ENCODE measurements at places on chromosomes 4 and X.

DNA sequence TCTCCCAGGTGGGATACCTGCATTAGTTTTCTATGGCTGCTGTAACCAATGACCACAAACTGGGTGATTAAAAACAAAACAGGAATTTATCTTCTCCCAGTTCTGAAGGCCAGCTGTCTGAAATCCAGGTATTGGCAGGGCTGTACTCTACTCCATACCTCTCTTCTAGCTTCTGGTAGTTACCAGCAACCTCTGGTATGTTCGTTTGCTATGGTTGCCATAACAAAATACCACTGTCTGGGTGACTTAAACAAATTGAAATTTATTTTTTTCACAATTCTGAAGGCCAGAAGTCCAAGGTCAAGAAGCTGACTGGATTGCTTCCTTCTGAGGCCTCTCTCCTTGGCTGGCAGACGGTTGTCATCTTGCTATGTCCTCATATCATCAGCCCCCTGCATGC is 642.1 kb upstream of the TENM3 start:
- no peak for DNase-seq

- DNase-seq = no peak
Observed at GRCh38 chr4:132982151-132982550, 166.9 kb upstream of the PCDH10 start.

- no peak for DNase-seq
Observed at GRCh38 chrX:130702867-130703707, 199.9 kb downstream of the ENOX2 start.

DNA sequence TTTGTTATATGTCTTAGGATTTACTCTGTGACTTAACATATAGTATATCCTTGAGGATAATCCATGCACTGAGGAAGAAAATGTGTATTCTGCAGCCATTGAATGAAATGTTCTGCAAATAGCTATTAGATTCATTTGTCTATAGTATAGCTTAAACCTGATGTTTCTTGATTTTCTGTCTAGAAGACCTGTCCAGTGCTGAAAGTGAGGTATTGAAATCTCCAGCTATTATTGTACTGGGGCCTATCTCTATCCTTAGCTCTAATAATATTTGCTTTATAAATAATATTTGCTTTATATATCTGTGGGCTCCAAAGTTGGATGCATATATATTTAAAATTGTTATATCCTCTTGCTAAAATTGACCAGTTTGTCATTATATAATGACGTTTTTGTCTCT is 26.7 kb upstream of the MAGEC3 start:
- DNase-seq = no peak

- DNase-seq = no peak
Observed at GRCh38 chr4:70741867-70742658, 20.3 kb downstream of the RUFY3 start.

GRCh38 chr4:5956285-5957021 is 61.8 kb downstream of the C4orf50 start:
- no peak for DNase-seq

DNA sequence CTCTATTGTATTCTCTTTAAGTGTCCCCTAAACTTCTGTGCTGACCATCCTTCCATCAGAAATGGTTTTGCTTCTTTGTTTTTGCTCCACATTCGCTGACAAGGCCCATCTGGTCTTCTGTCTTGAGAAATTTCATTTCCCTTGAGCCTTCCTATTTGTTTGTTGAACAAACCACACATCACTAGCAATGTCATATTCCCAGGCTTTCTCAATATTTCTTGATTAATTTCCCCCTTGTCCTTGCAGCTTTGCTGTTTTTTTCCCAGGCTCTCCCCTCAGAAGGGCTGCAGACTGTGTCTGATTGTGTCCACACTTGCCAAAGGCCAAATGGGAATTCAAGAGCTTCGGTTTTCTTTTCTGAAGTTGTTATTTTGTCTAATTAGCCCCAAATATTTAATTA is 158.9 kb downstream of the MID1IP1 start:
- no peak for DNase-seq

GRCh38 chr4:105644257-105644656 is 64.2 kb downstream of the INTS12 start:
- DNase-seq = no peak

DNA sequence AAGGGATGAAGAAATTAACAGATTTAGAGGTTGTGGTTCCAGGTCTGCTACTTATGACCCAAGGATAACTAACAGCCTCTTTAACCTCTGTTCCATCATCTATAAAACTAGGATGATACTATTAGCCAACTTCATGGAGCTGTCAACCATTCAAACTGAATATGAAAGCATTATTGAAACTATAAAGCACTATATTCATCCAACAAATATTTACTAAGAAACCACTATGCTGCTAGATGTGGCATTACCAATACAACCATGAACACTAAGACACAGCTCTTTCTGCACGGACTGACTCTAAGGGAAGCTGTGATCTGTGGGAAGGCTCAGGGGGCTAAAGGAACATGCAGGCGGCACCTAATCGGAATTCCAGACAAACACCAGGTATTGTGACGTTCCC is 66.0 kb downstream of the APBB2 start:
- no peak for DNase-seq

DNA sequence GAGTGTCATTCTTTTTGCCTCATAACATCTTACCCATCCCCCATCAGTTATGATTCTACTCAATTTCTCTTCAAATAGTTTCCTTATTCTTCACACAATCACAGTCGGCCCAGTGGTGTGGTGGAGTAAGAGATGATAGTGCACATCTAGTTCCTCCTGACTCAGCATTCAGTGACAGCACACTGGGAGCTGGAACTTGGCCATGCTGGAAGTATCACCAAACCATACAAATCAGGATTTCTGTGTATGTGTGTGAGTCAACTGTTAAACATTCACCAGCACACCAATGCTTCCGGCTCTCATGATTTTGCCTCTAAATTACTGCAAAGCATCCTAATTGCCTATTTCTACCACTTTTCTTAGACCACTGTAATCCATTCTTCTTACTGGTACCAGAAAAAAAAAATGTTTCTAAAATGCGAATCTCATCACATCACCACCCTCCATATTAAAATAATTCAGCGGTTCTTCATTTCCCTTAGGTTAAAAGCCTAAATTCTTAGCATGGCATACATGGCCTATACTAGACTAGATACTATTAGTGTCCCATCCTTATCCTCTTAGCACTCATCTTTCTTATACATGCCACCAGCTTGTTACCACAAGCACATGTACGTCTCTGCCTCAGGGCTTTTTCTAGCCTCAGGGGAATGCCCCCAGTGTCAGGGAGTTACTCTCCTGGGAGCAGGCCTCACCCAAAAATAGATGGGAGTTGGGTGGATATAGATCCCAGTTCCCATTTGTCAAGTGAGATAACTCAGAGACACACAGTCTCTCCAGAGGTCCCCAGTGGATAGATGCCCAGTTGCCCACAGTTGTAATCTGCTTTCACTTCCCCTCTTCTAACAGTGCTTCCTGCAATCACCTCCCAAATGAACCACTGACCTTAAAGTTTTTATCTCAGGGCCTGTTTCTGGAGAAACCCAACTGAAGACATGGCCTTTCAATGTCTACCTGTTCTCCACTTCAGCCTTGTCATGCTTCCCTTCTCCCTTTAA is 49.2 kb upstream of the DDX53 start:
- DNase-seq = no peak

DNA sequence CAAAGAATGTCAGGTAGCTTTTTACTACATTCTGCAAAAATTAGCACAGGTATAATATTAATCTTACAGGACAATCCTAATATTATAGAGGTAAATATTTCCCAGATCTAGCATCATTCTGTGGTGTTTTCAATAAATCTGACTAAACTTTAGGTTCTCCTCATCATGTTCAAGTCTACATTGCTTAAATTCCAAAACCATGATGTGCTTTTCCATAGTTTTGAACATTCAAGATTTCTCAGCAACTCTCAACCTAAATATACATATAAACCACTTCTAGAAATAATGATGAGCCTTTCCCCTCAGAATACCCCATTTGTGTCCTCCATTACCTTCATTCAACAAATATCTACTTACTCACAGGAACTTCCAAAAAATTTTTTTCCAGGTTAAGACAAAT is 23.1 kb downstream of the EIF4E start:
- DNase-seq = no peak

DNA sequence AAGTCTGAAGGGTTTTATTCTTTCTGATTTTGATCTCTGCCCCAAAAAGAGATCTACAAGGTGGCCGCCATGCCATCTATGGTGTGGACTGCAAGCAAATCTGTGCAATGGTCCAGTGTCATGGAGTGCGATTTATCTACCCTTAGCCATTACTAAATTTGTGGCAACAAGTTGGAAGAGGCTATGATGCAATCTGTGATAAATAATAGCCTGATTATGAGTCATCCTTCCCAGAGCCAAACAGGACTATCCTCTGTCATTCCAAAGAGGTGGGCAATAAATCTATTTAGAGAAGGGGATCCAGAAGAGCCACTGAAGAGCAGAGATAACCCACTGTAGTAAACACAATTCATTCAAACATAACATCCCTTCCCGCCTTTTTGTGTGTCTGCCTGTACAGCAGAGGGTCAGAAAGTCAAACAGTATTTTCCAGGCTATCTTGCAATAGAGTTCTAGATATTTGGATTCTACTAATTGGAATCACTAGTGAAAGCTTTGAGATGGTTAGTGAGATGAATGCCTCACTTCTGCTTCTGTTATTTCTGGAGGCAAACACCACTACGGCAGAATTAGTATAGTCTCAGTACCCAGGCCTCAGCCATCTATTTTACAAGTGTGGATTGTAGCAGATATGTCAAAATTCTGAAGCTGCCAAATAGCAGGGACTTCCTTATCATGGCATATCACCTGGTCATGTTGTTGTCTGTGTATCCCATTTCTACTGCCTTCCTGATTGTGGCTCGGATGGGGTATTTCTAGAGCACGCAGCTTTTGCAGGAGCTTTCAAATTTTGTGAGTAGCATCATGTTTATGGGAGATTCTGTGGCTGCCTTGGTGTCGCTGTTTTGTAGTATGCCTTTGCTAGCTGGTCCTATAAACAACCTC is 192.0 kb downstream of the SMIM20 start:
- DNase-seq = no peak

DNA sequence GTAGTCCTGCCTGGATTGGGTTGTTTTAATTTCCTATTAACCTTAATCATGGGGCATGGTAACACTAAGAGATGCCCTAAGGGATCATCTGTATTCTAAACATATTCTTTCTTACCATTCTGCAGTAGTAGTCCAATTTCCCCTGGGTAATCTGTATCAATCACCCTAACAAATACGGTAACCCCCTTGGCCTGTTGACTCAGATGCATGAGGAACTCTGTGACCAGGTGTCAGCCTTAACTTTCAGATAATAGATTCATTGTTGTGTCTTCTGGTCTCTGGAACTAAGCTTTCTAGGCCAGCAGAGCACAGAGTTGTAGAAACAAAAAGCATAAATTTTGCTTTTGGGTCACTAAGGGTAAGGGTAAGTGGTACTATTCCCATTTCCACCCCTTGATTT is 13.1 kb upstream of the BANK1 start:
- no peak for DNase-seq

DNA sequence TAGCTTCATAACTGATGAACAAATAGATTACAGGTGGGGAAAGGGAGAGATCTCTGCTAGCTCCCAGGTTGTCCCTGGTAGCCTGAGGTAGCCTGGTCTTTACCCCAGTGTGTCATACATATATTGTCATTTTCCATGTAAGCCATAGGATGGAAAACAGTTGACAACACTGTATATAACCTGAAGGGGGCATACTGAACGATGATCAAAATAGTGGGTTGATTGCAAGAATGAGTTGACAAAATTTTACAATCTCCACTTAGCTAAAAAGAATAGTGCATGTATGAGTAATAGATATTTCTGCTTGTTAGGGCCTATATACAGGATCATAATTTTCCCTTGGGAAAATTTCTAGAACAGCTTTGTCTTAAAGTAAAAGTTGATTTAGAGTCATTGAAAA is 304.1 kb upstream of the HAND2 start:
- DNase-seq = no peak

GRCh38 chr4:86965019-86965976 is 30.5 kb downstream of the AFF1 start:
- DNase-seq = no peak

GRCh38 chrX:9355739-9356138 is 109.1 kb upstream of the TBL1X start:
- no peak for DNase-seq

DNA sequence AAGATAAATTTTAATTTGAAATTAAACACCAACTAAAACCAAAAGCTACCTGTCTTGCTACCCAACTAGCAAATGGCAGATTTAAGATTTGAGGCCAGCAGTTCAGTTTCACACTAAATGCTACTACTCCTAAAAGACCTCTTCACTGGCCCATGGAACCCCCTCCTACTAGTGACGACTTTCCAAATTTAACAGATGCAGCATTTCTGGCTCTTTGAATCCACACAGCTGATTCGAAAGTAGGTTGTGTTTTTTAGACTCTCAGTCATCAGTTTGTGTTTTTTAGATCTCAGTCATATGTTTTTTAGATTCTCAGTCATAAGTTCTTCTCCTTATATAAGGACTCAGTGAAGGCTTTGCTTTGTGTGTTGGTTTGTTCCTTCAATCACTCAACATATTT is 11.1 kb upstream of the CC2D2A start:
- DNase-seq = no peak

DNA sequence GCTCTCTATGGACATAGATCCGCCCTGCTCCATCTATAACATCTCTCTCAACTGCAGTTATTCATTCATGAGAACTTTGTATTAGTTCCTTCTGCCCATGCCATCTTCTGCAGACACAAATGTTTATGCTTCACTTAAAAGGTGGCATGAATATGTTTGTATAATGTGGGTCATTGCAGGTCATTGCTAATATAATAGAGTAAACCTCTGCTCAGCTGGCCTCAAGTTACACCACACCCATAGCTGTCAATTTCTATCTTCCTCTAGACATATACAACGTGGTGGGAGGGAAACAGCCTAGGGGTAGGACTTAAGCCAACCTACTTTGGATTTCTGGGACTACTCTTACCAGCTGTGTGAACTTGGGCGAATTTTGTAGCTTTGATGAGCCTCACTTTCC is 129.8 kb downstream of the ATXN3L start:
- DNase-seq = no peak

GRCh38 chr4:147589586-147589985 is 27.6 kb upstream of the TMEM184C start:
- DNase-seq = no peak
